ENCODE measurements at places on chromosomes 5 and 9.

DNA sequence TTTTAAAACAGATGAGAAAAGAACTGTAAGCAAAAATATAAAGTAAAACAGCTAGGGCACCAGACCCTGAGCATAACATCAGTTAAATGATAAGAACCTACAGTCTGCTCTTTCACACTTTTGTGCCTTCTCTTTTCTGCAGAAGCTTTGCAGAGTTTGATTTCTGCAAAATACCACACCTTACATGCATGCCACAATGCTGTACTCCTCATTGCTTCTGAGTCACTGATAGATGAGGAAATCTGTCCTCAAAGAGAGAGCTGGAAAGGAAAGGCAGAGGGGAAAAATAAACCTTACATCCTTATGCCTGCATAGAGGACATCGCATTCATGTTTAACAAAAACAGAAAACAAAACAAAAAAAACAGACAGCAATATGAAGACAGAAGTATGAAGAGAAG is 142.9 kb downstream of the ATPSCKMT start:
- DNase-seq, result no peak

DNA sequence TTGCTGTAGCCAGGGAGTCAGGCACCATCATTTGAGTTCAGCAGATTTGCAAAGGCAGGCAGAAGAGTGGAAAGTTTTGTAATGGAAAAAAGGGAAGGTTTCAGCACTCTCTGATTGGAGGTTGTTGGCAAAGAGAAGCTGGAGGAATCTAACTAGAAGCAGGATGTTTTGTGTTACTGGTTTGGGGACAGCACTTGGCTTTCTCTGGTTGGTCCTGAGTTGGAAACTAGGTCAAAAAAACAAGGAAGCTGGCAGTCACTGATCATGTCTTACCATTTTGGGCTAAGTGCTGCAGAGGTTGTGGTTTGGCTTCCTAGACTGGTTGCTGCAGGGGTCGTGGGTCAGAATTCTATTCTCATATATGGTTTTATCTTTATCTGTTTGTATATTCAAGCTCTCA is 189.8 kb downstream of the DRD1 start:
- no peak for DNase-seq

DNA sequence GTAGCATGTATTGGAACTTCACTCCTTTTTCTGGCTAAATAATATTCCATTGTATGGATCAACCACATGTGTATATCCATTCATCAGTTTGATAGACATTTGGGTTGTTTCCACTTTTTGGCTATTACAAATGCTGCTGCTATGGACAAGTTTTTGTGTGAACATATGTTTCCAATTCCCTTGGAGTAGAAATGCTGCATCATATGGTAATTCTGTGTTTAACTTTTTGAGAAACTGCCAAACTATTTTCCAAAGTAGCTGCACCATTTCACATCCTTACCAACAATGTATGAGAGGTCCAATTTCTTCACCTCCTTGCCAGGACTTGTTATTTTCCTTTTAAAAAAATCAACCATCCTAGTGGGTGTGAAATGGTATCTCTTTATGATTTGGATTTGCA is 8.4 kb downstream of the FRRS1L start:
- DNase-seq, result no peak

DNA sequence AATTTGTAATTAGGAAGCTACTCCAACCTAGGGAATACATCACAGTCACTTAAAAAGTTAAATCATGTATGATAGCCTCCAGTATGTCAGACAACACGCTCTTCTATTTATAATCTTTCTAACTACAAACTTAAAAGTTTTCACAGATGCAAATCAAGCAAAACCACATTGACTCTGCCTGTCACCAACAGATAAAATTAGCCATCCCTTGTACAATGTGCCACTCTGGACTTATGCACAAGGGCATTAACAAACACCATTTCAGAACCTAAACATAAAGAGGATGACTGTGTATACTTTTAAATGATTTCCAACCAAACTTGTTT is 14.7 kb downstream of the ERP44 start:
- no peak for DNase-seq

DNA sequence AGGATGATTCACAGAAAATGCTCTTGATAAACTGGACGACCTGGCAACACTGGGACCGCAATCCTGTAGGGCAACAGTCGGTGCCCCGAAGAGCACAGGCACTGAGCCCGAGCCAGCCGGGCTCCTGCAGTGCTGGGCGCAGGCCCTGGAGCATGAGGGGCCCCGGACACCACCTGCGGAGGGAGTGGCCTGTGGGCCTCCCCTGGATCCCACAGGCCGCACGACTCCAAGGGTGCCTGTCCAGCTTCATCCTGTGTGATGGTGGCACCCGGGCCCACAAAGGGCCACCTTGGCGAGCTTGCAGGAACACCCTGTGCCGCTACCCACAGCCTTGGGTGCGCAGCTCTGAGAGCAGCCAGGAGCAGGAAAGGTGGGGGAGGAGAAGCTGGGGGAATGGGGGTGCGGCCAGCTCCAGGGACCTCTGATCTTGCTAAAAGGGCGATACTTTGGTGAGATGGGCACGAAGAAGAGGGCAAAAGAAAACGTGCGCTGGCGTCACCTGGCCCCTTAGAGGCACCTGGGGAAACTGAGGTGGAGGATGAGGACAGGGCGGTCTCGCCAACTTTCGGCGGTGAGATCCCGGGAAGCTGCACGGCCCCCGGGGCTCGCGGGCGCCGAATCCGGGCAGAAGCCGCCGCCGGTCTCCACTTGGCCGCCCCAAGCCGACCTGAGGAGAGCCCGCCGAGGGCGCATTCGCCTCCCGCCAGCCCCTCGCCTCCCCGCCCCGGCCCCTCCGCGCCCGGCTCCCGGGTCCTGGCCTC is 722 bp downstream of the TBC1D9B start:
- no peak for DNase-seq

DNA sequence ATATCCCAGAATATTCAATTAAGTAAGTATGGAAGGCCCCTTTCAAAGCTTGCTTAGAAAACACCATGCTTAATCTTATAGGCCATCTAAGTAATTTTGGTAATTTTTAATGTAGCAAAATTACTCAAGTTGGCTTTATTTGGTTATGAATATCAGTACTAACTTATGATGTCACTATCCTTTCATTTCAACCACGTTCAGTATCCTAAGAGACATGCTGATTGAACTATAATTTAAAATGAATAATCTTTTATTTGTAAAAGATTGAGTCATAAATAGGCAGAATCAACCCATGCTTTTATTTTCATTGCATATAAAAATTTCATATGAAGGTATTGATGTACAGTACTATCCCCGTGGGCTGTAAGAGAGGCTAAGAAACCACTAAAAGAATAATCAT is 386.9 kb downstream of the RAB3C start:
- DNase-seq, result no peak

DNA sequence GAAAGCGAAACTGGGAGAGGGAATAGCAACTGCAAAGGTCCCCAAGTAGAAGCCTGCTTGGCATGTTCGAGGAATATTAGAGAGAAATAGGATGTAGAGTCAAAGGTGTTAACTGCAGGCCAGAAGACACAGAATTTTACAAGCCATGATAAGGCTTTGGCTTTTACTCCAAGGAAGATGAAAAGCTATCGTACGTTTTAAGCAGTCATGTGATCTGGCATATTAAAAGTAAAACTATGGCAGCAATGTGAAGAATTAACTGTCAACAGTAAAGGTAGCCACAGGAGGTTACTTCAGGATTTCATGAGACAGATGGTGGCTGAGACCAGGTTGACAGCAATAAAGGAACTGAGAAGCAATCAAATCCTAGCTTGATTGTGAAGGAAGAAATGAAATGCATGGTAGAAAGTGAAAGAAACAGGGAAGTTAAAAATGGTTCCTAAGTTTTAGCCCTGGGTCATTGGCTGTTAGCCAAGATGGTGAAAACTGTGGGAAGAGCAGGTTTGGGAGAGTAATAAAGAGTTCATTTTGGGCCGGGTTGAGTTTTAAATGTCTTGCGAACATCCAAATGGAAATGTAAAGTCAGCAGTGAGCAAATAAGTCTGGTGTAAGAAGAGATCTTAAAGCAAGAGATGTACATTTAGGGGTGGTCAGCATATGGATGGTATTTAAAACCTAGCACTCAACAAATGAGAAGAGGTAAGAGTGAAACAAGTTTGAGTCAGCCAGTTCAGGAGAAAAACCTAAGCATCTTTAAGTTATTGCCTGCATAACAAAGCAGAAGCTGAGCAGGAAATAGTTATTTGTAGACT is 20.3 kb upstream of the TTC33 start:
- no peak for DNase-seq

- no peak for DNase-seq
These were observed 32.1 kb upstream of the DENND4C start for GRCh38 chr9:19198406-19198805.

All from stimulated activated CD8-positive, alpha-beta memory T cell treated with anti-CD3 and anti-CD28 coated beads, Interleukin-4, amount 100 ng/mL, for 1 hour (primary cell).